ENCODE measurements at places on chromosomes 16 and 17.

DNA sequence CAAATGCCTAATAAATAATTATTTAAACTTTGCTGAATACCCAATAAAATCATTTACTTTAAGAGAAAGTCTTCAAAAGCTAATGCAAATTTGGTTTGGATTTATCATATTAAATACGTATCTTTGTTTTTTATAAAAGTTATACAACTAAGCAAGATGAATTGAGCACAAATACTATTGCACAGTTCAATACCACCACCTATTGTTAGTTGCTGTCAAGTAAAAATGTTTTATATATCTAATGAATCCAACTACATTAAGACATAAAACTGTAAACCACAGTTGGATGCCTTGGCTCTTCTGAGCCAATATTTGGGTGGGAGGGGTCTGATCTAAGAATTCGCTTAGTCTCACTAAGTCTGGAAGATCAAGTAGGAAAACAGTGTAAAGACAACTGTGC is 7.7 kb downstream of the FBXL20 start:
- DNase-seq = no peak

GRCh38 chr17:80219013-80219762 is 945 bp downstream of the SGSH start:
- peak; percentile 91 for DNase-seq

DNA sequence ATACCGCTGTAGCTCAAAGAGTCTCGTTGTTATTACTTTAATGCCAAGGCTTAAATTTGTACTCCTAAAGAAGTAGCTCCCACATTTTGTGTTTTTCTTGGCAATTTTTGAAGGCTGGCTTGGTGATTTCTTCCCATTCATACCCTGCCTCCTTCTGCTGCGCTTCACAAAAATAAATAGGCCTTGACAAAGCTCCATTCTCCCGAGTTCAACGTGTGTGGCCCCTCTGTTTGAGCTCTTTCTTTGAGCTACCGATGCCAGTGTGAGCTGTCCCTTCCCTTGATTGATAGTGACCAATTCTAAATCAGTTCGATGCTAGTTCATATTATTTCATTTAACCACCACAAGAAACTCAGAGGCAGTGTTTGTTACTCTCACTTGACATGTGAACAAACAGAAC is 96.8 kb downstream of the MAP2K6 start:
- DNase-seq = no peak

- no peak for DNase-seq
These were observed 179.4 kb upstream of the IRX6 start for GRCh38 chr16:55144651-55145050.

Measured in CD4-positive, alpha-beta T cell treated with Interleukin-1 beta for 1 hour (primary cell).